Activated T-helper 17 cell treated with anti-CD3 and anti-CD28 coated beads, Interleukin-2, amount 50 U/mL, for 72 hours (primary cell): ENCODE measurements at places on chromosomes 7 and 10.

- H3K4me1 ChIP-seq: peaks cover 53% of the 10 kb centered on the region
- peak; percentile 13 for ATAC-seq
- no peaks in the 10 kb centered on the region for H3K27me3 ChIP-seq
- H3K36me3 ChIP-seq: peaks cover 25% of the 10 kb centered on the region
- H3K4me3 ChIP-seq: peak overlapping the region; percentile 60
Measured at GRCh38 chr10:124672181-124672638, 72.0 kb downstream of the FAM53B start.

- H3K27me3 ChIP-seq: peaks cover 26% of the 10 kb centered on the region
- no peaks in the 10 kb centered on the region for H3K36me3 ChIP-seq
- no peak overlapping the region for H3K27ac ChIP-seq
- H3K4me1 ChIP-seq: no peaks in the 10 kb centered on the region
- ATAC-seq: peak; percentile 32
- H3K4me3 ChIP-seq: no peak overlapping the region
Measured at GRCh38 chr7:3911685-3912084, 610.6 kb downstream of the SDK1 start.

GRCh38 chr10:114323023-114323422 lies 81.3 kb downstream of the AFAP1L2 start:
- no peaks in the 10 kb centered on the region for H3K36me3 ChIP-seq
- H3K4me1 ChIP-seq: no peaks in the 10 kb centered on the region
- H3K27ac ChIP-seq: no peak overlapping the region
- peaks cover 9% of the 10 kb centered on the region for H3K27me3 ChIP-seq
- no peak for ATAC-seq

GRCh38 chr7:19464241-19464640 lies 244.6 kb downstream of the POLR1F start:
- no peak for ATAC-seq
- no peaks in the 10 kb centered on the region for H3K27me3 ChIP-seq
- no peaks in the 10 kb centered on the region for H3K36me3 ChIP-seq

- no peak for ATAC-seq
- H3K27me3 ChIP-seq: no peaks in the 10 kb centered on the region
- H3K27ac ChIP-seq: no peak overlapping the region
- H3K4me3 ChIP-seq: no peak overlapping the region
Measured at GRCh38 chr7:137388916-137389315, 45.4 kb upstream of the PTN start.

GRCh38 chr7:25026156-25026555 lies 46.2 kb upstream of the OSBPL3 start:
- ATAC-seq: no peak
- H3K4me3 ChIP-seq: no peak overlapping the region
- peaks cover 29% of the 10 kb centered on the region for H3K4me1 ChIP-seq
- peaks cover 6% of the 10 kb centered on the region for H3K36me3 ChIP-seq
